Hepatocyte (in vitro differentiated cells): ENCODE measurements at places on chromosomes 12 and 14.
A peak's percentile ranks its signal among the peaks of the same experiment; 100 is the strongest.

DNA sequence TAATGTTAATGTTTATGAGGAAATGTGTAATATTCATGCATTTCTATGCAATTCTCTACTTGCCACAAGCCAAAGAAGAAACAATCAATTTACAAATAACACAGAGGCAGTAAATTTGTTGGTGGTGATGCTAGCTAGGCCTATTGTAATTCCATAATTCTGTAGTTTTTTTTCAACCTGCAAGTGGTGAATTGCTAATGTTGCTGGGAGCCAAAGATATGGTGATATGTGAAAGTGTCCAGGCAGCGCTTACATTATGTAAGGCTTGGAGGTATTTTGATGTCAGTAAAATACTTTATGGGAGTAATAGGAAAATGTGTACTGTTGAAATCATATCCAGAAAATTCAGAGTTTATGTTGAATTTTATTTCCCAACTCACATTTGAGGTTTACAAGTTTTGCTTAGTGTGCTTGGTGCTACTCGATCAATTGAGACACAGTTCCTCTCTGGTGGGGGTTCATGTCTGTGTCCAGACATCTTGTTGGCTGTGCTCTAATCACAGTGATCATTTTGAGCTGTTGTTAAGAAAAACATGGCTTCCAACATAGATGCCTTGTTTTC lies 23.2 kb downstream of the TMTC2 start:
- no peak for DNase-seq

DNA sequence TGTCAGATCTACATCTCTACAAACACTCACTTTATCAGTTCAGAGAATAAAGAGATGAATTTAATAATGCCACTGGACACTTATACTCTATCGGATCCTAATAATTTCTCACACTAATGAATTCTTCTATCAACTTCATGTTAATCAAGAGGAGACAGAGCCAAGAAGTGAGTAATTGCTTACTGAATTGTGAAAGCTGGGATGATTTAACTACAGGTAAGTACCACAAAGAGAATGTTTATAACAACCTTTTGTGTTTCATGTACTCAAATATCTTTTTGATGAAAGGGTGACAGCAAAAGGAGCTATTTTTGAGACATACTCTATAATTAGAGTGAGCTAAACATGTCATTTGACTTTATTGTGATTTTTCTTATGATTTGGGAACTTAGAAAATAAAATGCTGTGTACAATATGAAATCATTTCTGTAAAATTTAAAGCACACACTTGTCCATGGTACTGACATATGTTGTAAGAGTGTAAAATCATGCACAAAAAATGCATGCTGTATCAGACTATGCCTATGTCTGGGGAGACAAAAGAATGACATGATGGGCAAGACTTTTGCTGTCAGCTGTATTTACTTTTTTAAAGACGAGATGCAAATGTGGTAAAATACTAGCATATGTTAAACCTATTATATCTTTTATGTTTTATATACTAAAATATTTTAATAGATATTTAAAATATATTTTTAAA lies 361.2 kb downstream of the CCER1 start:
- DNase-seq, result no peak

- no peak for DNase-seq
Measured at GRCh38 chr14:67875175-67876006, 55.8 kb downstream of the RAD51B start.

DNA sequence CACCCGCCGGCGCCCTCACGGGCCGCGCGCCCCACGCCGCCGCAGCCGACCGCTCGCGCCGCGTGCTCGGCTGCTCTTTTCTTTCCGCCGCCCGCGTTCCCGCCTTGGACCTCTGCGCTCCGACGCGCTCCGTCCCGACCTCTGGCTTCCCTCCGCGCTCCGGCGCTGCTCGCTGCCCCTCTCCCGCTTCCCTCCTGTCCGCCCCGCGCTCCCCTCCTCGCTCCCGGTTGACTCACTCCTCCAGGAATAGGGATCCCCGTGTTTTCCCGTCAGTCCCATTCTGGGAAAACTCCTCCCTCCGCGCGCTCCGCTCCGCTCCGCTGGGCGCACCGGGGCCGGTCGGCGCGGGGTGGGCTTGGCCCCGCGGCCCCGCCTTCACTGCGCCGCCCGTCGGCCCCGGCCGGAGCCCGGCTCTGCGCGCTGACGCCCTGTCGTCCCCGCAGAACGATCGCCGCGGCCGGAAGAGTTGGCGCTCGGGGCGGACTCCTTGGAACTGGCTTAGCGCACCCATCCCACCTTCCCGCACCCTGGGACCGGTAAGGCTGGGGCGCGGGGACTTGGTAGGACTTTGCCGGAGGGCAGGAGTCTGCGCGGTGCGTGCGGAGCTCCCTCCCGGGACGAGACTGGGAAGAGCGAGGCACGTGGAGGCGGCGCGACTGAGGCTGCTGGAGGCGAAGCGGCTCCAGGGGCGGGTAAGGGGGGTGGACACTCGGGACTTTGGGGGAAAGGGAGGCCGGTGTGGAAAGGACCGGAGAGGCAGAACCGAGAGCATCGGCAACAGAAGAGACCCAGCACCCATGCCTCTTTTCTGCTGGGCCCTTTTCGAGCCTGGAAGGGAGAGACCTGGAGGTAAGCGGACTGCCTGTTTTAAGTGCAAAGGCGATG lies 550 bp downstream of the TEAD4 start:
- peak; percentile 79 for DNase-seq

- no peak for DNase-seq
Measured at GRCh38 chr12:105329926-105330282, 587 bp upstream of the C12orf75 start.
